LHCN-M2 (cell line): ENCODE measurements at places on chromosomes 6 and 20.
A peak's percentile ranks its signal among the peaks of the same experiment; 100 is the strongest.

- DNase-seq, result no peak
Observed at GRCh38 chr6:147776631-147777213, 268.2 kb downstream of the SAMD5 start.

DNA sequence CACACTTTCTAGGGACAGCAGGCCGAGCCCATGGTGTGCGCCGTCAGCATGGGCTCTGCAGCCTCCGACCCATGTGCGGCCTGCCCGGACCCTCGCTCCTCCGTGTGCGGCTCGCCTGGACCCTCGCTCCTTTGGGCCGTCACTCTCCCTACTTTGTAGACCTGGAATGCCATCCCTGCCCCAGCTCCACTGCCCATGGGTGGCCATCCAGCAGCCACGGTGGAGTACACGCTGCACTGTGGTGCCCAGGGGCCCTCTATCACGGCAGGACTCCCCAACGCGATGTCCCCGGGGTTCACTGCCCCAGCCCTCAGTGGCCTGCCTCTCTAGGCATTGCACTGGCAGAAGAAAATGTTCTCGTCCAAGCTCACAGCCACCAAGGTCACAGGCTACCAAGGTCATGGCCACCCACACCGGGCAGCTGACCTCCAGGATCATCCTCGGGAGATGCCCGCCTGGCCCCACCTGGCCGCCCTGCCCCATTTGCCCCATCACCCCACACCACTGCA, 24.1 kb upstream of the MRGBP start:
- no peak for DNase-seq

- DNase-seq, result no peak
Observed at GRCh38 chr6:125678601-125679000, 70.8 kb upstream of the HEY2 start.

- DNase-seq, result no peak
Observed at GRCh38 chr6:143744551-143745165, 66.9 kb downstream of the PHACTR2 start.

GRCh38 chr6:52570291-52570700, 6.6 kb downstream of the TRAM2 start:
- no peak for DNase-seq

GRCh38 chr6:6984585-6985366, 123.0 kb upstream of the RREB1 start:
- no peak for DNase-seq

- no peak for DNase-seq
Observed at GRCh38 chr6:2752477-2753109, 1.9 kb upstream of the MYLK4 start.

- DNase-seq, result no peak
Observed at GRCh38 chr6:99611148-99611547, 4.5 kb downstream of the PRDM13 start.

DNA sequence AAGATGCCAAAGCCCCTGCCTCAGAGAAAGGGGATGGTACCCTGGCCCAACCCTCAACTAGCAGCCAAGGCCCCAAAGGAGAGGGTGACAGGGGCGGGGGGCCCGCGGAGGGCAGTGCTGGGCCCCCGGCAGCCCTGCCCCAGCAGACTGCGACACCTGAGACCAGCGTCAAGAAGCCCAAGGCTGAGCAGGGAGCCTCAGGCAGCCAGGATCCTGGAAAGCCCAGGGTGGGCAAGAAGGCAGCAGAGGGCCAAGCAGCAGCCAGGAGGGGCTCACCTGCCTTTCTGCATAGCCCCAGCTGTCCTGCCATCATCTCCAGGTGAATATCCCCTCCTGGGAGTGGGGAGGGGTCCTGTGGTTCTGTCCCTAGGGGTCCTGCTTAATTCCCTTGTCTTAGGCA, 1.1 kb downstream of the MYLK2 start:
- DNase-seq, result no peak

DNA sequence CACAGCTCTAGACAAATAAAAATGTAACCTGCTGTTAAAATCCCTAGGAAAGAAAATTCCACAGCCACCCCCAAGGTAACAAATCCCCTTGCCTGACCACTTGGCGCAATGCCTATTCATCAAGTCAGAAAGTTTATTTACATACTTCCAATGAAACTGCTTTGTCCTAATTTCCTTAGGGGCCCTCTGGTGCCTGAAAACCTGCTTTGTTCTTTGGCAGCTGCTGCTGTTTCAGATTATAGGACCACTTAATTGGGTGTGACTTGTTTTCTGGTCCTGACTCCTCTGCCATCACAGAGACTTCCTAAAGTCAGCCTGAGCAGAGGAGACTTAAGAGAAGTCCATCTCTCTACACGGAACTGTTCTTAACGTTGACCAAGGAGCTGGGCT, 323.6 kb downstream of the UBE3D start:
- DNase-seq, result no peak

DNA sequence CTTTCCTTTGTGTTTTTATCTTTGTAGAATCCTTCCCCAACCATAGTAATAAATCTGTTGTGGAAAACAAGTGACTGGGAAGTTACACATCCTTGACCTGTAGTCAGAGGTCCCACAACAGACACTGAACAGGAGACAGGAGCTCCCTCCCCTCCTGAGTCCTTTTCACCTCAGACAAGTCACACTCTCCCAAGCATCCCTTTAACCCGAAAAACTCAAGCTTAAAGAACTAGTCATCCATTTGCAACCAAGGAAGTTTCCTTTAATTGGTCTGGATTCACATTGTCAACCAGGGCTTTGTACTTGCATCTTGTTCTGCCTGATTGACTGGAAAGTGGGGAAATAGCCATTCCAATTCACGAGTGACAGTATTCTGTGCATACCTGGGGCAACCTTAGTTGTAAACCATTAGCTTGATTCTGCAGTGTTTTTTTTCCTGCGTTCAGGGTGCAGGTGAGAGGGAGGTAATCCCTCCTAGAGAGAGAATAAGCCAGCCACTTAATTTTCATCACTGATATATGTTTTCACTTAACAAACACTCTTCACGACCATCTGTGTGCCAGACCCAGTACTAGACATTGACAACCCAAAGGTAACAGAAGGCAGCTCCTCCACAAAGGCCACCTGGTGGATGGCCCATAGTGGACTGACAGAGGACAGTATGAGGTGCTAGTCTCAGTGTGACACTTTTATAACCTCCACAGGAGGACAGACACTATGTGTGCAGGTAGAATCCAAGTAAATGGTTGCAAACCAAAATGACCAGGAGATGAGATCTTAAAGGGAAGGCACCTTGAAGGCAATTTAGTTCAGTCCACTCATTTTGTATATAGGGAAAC, 112.4 kb downstream of the SLX4IP start:
- DNase-seq, result no peak

DNA sequence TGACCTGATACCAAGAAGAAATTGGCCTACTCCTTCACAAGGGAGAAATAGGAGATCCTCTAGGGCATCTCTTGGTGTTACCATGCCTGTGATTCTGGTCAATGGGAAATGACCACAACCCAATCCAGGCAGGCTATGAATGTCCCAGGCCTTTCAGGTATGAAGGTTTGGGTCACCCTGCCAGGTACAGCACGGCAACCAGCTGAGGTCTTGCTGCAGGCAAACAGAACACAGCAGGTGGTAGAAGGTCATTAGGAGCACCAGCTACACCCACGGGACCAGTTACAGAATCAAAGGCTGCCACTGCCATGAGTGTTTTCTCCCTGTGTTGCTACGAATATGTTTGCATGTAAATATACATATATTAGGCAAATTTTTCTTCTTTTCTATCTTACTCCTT, 202.3 kb downstream of the ERMARD start:
- DNase-seq, result no peak

DNA sequence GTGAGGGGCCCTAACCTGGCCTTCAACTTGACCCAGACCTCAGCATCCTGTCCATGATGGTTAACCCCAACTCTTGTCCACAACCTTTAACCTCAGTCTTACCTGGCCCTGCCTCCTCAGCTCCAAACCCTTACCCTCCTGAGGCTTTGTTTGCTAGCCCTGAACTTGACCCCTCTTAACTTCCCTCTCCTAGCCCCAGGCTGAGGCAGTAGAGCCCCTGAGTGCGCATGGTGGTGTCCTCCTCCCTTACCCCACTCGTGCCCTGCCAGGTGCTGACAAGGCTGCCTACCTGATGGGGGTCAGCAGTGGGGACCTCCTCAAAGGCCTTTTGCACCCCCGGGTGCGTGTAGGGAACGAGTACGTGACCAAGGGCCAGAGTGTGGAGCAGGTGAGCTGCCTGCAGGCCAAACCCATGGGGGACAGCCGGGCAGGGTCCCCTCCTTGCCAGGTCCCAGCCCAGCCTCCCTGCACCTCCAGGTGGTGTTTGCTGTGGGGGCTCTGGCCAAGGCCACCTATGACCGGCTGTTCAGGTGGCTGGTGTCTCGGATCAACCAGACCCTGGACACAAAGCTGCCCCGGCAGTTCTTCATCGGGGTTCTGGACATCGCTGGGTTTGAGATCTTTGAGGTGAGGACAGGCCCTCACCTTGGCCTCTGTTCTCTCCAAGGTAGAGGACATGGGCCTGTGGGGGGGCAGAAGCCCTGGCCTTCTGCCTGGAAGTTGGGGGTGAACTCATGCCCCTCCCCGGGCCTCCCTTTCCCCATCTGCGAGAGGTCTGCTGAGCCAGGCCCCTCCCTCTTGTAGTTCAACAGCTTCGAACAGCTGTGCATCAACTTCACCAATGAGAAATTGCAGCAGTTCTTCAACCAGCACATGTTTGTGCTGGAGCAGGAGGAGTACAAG, 31.9 kb downstream of the MYH7B start:
- DNase-seq, result no peak

DNA sequence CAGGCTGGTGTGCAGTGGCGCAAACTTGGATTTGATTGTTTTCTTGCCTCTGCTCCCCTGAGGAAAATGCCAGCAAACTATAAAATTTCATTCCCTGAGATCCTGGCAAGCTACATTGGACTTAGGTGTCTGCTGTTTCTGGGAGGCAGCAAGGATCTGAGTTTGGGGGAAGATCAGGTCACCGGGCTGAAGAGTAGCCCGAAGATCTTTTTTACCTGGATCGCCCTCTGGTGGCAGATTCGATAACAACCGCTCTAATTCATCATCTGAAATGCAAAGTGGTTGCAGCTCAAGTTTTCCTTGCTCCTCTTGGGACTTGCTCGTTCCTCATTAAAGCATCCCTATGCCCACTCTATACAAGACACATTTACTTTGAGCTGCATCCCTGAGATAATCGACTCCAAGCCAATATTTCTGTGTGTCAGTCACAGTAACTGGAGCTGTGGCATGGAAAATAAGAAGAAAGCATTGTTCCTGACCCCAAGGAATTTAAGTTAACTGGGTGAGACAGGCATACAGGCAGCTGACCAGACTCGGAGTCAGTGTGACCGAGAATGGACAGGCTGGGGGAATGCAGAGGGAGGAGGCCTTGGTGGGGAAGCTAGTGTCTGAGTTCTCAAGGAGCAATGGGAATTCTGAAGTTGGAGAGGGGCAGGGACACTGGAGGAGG, 131.8 kb upstream of the PROKR2 start:
- peak; percentile 34 for DNase-seq

DNA sequence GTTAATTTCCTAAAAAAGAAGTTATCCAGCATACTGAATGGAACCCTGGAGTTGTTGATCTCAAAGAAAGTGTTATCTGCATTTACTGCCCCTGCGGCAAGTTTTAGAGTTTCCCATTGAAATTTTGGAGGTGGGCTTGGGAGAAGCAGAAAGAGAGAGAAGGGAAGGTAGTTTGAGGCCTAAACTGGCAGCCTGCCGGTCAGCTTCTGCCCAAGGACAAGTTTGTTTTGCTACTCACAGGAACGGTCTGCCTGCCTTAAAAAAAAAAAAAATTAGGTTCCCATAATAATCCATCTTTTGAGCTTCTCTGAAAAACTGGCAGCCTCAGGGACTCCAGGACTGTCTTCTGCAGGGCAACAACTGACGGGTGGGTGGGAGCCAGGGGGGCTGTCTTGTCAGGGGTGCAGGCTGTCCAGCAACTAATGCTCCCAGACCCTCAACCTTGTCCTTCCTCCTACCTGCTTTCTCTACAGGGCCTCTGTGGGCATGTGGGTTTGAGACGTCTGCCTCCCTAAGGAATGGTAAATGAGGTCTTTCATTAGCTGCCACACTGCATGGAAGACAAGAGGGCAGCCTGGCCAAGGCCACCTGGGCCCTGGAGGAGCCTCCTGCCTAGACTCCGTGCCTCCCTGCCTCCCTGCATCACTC, 176.1 kb upstream of the KCNG1 start:
- no peak for DNase-seq

- no peak for DNase-seq
Observed at GRCh38 chr6:128351255-128351514, 169.2 kb downstream of the PTPRK start.

DNA sequence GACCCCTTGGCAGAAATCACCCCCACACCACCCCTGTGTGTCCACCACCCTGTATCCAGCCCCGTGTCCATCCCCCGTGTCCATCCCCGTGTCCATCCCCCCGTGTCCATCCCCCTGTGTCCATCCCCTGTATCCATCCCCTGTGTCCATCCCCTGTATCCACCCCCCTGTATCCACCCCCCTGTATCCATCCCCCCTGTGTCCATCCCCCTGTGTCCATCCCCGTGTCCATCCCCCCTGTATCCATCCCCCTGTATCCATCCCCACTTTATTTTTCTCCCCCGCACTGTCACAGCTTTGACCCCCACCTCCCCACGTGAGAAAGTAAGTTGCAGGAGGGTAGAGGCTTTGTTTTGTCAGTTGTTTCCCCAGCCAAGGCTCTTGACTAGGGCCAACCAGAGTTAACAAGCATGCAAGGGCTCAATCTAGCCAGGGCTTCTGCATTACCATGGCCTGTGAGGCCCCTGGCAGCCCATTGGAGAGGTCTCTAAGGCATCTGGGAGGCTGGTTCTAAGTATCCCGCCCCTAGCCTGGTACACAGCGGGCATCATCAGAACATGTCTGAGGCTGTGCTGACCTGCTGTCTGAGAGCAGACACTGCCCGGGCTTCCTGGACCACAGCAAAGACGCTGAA, 18.1 kb upstream of the SIRPA start:
- no peak for DNase-seq

GRCh38 chr6:17138033-17138432, 36.2 kb downstream of the STMND1 start:
- DNase-seq, result no peak

DNA sequence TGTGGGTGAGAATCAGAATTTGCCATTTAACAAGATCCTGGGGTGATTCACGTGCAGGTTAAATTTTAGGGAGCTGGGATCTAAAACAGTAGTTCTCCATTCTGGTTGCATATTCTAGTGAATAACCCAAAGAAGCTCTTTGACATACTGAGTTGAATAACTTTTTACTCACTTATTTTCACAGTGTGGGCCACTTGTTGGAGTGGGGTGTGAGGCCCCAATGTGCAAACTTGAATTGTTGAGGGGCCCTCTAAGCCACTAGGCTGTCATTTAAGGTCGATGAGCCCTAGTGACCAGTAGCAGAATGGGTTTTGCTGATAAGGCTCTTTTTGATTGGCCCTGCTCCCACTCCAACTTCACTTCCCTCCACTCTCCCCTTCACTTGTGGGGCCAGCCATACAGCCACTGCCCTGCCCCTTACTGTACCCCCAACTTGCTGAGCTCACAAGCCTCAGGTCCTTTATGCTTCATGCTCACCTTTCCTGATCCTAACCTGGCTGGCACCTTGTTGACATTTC, 33.6 kb upstream of the RIPOR2 start:
- DNase-seq, result no peak

GRCh38 chr6:162173466-162173865, 554.1 kb downstream of the PRKN start:
- DNase-seq, result no peak
